ENCODE measurements at places on chromosomes 16 and 17.

DNA sequence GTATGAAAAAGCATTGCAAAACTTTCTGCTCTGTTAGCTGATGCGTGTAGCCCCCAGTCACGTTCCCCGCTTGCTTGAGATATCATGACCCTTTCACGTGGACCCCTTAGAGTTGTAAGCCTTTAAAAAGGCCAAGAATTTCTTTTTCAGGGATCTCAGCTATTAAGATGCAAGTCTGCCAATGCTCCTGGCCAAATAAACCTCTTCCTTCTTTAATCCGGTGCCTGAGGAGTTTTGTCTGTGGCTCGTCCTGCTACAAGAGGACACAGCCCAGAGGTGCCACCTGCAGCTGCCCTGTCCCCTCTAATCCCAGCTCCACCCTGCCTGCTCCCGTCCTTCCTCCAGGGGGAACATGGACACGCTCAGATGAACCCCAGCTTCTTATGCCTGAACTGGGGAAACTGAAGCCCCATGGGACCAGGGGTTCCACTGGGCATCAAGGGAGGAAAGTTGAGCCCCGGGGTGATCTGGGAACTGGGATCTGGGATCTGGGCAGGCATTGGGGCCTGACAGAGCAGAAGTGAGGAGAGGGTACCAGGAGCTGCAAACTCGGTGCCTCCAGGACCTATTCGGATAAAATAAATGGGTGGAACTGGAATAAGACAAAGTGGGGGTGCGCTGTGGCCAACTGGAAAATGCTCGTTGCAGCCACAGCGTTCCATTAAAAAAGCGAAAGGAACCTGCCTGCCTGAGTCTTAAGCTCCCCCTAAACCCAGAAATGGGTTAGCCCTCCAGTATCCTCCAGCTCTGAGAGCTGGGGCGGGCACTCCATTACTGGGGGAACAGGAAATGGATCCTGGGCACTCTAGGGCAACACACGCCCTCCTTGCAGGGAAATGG lies 19.7 kb downstream of the QPRT start:
- no peak for DNase-seq

DNA sequence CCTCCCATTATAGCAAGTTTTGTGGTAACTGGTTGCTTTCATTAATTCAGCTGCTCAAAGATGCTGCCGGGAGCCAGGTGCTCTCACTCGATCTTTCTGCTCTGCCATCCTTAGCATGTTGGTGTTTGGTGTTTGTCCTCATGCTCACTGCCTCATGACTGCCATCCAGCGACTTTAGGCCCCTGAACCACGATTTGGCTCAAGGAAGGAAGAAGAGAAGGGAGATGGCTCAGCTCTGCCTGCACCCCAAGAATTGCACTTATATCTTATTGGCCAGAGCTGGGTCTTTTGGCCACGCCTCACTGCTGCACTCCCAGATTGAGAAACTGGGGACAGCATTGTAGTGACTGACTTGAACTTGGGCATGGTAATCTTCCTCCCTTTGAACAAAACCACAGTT lies 52.7 kb downstream of the ARSG start:
- no peak for DNase-seq

DNA sequence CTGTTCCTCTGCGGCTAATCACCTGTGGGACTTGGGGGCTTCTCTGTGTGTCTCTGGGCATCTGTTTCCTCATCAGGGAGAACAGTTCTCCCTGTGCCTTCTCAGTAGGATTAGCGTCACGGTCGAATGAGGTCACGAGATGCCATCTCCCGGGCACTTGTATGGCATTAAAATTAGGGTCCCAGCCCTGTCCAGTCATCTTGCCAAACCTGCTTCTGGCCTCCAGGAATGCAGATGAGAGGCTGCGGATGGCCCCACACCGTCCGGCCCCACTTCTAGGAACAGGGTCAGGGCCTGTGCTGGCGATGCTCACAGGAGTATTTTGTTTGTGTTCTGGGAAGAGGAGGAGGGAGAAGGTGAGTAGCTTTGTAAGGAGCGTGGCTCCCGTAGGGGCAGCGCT lies 58.5 kb downstream of the OR1D5 start:
- DNase-seq, result no peak

DNA sequence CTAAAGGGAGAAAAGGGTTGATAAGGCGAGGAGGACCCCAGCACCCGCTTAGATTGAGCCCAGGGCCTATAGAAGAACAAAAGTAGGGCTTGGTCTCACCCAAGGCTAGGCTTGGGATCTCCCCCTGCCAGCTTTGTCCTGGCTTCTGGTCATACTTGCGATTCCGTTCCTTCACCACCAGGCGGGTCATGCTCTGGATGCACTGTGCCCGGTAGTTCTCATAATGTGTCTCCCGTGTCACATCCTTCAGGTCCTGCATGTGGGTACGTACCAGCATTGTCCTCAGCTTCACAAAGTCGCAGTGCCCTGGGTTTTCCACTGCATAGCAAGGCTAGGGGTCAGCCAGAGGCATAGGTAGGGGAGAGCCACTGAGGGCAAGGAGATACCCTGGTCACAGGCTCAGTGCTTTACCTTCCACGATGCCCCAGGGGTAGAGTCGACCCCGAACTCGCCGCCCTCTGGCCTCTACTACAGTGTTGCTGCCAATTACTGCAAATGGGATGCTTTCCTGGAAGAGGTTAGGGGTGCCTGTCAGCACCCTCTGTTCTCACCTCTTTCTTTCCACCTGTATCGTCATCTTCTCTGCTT lies 6.5 kb upstream of the MTMR4 start:
- no peak for DNase-seq

DNA sequence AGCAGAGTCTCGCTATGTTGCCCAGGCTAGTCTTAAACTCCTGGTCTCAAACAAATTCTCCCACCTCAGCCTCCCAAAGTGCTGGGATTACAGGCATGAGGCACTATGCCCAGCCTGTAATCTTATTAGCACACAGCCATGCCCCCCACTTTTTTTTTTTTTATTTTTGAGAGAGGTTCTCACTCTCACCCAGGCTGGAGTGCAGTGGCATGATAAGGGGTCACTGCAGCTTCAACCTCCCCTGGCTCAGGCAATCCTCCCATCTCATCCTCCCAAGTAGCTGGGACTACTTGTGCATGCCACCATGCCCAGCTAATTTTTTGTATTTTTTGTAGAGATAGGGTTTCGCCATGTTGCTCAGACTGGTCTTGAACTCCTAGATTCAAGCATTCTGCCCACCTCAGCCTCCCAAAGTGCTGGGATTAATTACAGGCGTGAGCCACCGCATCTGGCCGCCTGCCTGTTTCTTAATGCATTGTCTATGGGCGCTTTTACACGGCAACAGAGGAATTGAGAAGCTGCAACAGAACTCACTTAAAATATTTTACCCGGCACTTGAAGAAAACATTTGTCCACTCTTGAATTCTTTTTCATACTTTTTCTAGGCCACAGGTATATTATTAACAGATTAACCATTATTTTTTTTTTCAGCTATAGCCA lies 8.8 kb upstream of the CEP20 start:
- no peak for DNase-seq

- no peak for DNase-seq
These were observed 363.5 kb upstream of the EEF2KMT start for GRCh38 chr16:5461141-5461540.

DNA sequence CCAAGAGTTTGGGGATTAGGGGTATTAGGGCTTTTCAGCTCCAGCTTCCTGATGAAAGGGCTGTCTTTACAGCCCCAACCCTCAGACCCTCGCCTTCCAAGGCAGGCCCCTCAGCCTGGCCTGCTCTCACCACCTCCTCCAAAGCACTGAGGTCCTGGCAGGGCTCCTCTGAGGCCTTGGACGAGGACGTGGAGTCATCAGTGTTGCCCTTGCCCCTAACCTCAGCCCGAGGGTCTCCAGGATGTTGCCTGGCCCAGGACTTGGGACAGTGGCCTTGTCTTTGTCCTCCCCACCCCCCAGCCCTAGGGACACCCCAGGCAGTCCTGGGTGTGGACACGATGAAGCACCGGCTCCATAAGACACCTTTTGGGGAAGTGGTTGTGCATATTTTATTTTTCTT lies 28.2 kb downstream of the B9D1 start:
- no peak for DNase-seq

- DNase-seq, result no peak
These were observed at the start of gene CBLN1 for GRCh38 chr16:49281480-49281842. Gene CBLN1 (minus strand): TSS chr16:49281838. CDS start chr16:49281465, 373 bp downstream.

GRCh38 chr17:10195090-10195805 lies 3.2 kb downstream of the GAS7 start:
- no peak for DNase-seq

DNA sequence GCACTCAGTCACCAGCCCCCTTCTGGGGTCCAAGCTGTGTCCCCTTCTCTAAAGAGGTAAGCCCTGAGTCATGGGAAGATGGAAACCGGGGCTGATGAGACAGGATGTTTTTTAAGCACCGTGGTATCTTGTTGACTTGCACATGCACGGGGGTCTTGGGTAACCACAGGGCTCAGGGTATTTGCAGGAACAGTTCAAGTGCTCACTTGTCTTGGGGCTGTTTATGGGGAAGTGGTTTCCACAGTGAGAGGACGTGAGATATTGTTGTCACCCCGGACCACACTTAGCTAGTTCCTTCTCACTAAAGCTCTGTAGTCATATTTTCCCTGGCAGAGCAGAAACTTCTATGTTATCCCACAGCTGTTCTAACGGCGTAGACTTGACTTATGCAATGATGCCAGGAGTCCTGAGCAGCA lies 7.7 kb downstream of the CCL3L1 start:
- DNase-seq, result no peak

DNA sequence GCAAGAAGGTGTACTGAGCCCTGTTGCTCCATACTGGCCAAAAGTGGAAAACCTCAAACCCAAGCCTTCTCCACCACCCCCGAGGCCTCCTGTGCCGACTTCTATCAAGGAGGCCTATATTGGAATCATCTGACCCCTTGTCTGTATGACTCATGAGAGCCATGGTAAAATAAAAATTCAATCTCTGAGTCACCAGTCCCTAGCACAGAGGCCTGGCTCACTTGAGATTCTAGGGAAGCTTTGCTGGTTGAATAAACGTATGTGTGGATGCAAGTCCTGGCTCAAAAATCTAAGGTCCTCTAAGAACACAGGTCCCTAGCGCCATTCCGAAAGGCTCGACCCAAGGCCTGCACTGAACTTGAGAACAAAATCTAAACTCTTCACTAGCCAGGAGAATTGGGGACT lies 15.0 kb downstream of the NSMCE1 start:
- DNase-seq, result no peak

GRCh38 chr16:31870809-31871208 lies 2.8 kb upstream of the ZNF267 start:
- DNase-seq, result no peak

- no peak for DNase-seq
These were observed at the start of gene USP43 for GRCh38 chr17:9644910-9645751. Gene USP43 (plus strand): TSS chr17:9645517. CDS start chr17:9645633, 116 bp downstream.

- DNase-seq, result no peak
These were observed 36.8 kb upstream of the CES5A start for GRCh38 chr16:55912022-55912421.

- DNase-seq, result no peak
These were observed 11.4 kb downstream of the SLC13A5 start for GRCh38 chr17:6701719-6702118.

DNA sequence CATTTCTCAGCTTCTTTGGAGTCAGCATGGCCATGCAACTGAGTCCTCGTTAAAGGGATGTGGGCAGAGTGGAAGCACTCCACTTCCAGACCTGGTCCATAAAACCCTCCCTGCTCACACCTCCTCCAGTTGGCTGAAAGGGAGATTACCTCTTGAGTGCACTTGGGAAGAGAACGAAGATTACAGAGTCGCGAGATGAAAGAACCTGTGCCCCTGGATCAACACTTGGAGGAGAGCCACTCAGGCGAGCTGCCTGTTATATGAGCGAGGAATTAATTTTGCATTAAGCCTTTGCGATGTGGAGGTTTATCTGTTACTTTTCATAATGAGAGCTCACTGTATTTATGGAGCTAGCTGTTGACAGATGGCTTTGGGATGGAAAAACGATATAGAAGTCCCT lies 147.9 kb downstream of the MAF start:
- DNase-seq, result no peak

GRCh38 chr17:19021622-19022083 lies 17.1 kb upstream of the FAM83G start:
- DNase-seq, result no peak

DNA sequence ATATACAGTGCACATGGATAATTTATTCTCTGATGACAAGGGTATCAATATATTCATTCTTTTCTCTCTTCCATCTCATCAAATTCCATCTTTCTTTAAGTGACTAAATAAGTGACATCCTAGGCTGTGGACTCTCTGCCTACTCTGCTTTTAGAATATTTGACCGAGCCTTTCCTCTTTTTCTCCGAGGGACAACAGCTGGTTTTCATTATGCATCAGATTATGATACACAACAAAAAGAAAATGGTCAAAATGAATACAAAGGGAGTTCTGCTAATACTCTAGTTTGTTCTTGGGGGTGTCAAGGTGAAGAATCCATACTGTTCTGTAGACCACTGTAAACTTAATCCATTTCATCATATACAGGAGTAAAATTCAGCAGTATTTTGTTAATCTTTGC lies 942.6 kb downstream of the KCNJ2 start:
- DNase-seq, result no peak

DNA sequence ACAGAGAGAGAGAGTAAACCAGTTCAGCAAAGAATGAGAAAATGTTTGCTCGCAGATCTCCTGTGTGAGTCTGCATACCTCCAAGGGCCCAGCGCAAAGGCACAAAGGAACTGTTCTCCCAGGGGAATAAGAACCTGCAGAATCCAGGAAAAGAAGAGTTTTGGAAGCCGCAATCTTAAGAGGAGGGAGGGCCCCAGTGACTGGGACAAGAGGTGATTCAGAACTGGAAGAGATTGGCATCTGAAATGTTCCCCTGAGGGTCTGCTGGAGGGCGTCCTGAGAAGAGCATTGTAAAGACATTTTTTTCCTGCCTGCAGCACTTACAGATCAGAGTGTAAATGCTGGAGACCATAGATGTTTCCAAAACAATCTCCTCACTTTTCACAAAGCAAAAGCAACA lies 6.1 kb downstream of the ATMIN start:
- DNase-seq, result no peak

GRCh38 chr16:85250609-85251223 lies 138.4 kb upstream of the CIBAR2 start:
- DNase-seq, result no peak

DNA sequence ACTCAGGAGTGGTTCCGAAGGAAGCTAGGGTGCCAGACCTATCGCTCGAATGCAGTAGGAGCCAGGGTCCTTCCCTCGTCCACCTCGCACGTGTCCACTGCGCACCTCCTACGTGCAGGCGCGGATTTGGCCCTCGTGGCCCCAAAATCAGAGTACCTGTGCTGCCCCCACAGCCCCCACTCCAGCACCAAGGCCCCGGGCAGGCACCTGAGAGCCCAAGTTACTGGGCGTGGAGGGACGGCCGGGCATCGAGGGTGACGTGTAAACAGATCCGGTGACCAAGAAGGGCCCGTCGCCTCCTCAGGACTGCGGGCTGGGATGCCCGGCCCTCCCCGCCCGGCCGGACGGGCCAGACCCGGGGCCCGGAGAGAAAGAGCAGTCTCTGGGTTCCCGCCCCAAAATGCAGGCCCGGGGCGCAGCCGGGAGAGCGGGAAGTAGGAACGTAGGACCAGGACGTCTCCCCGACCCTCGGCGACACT lies 492 bp downstream of the SLC25A39 start:
- DNase-seq, result no peak
